ENCODE measurements at places on chromosomes 16 and 17.

GRCh38 chr16:83925095-83925905 lies 26.4 kb downstream of the MLYCD start:
- DNase-seq: no peak

- DNase-seq: no peak
Observed at GRCh38 chr17:40470932-40471828, 27.9 kb downstream of the IGFBP4 start.

- no peak for DNase-seq
Observed at GRCh38 chr17:44906763-44907728, 7.8 kb upstream of the EFTUD2 start.

- DNase-seq: no peak
Observed at GRCh38 chr16:84985079-84986065, 26.0 kb downstream of the ZDHHC7 start.

DNA sequence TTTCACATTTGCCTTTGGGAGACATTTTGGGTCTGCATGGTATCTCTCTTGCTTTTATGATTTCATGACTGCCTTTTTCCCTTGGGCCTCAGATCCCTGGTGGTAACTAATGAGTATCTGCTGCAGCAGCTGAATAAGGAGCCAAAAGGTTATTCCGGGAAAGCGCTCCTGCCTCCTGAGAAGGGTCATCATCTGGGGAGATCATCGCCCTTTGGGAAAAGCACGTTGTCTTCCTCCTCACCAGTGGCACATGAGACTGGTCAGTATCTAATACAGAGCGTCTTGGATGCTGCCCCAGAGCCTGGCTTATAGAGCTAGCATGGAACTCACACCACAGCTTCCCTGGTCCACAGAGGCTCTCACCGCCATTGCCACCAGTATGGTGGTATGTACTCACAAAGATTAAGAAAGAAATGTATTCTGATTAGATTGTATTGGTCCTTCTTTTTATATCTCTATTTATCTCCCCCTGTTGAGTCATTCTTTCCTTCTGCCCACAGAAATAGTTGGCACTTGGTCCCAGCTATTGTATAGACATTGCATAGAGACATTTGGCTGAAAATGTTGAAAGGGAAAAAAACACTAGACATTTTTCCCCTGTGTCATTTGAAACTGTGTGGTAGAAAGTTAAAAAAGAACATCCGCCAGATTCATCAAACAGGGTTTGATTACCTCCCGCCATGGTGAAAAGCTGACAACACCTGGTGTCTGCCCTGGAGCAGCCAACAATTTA lies 8.4 kb downstream of the TPPP3 start:
- no peak for DNase-seq

DNA sequence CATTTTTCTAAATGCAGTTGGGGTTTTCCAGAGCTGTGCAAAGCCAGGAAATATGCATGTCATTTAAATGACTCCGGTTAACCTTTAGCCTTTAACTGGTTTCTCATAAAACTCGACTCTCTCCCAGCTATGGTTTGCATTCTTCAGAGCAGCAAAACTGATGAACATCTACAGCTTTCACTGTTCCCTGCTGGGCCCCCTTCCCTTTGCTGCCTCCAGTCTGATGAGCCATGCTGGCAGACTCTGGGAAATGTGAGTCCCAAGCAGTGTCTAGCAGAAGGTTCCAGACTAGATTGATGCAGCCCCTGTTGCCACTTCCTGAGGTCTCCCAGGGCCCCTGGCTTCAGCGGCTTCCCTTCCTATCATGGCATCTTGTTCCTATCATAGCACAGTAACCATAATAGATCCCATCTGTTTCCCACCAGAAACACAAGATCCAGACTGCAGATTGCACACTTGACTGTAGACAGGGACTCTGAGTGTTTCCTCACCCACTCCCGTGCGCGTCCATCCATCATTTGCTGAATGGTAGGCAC lies 135.4 kb downstream of the CLEC16A start:
- no peak for DNase-seq

DNA sequence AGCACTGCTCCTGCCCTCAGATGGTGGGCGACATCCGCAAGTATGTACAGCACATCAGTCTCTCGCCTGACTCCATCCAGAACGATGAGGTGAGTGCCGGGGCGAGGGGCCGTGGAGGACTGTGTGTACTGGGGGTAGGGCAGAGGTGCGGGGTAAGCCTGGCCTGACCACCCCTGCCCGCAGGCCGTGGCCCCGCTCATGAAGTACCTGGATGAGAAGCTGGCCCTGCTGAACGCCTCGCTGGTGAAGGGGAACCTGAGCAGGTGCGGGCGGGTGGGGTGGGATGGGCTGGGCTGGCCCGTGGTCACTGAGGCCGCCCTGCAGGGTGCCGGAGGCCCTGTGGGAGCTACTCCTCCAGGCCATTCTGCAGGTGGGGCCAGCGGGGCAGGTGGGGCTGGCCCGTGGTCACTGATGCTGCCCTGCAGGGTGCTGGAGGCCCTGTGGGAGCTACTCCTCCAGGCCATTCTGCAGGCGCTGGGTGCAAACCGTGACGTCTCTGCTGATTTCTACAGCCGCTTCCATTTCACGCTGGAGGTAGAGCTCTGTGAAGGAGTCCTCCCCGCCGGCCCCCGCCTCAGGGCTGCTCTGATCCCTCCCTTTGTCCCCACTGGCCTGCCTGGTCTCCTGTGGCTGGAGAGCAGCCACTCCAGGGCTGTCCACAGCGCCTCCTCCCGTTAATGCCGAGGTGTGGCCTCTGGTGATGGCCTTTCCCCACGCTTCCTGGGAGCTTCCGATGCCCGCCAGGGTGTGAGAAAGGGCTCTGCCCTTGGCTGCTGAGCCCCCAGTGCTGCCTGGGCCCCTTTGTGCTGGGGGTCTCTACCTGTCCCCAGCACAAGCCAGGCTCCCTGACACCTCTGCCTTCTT lies 5.0 kb downstream of the TSR3 start:
- no peak for DNase-seq

DNA sequence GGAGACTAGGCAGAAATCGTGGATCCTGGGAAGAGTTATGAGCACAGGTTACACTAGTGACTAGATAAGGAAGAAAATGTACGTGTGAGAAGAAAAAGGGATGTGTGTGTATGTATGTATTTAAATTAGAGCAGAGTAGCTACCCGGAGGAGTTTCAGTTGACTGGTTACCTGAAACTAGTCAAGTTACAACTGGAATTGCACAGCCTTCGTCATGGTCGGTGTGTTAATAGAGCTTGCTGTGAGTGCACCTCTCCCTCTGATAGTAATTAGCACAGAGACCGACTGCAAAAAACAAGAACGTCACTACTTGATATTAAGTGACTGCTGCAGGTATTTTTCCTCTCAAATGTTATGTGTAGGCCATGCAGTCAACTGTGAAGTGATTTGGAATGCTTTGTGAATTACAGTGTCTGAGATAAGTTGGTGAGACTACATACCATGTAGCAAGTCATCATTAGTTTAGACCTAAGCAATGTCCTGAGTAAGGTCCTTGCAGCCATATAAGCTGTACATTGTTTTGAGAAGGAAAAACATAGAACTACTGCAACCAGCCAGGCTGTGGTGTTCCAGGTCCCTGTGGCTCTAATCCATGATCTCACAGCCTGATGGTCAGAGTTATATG lies 95.7 kb downstream of the WNT3 start:
- DNase-seq: no peak

DNA sequence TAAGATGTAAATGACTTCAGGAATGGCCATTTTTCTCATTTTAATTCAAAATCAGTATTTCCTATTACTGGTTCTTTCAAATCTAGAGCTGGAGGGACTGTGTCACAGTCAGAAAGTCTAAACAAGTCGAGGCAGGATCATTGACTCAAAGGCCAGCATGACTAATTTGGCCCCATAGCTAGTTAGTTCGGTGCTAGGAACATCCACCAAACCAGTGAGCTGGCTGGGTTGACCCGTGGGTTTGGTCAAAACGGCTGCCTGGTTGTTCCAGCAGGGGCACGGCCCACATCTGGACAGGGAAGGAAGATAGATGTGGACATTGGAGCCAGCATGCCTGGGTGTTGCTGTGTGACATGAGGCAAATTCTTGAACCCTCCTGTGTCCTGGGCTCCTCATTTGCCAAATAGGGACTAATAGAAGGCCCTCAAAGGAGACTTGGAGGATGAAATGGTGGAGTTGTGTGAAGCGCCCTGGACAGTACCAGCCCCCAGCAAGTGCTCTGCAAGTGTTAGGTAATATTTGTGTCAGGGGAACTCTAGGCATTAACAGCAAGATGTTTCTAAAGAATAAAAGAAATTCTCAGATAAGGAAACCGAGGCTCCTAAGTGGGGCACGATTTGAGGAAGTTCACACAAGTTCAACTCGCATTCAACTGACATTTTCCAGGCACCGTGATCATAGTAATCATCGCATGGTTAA lies 46.2 kb downstream of the MEOX1 start:
- no peak for DNase-seq

DNA sequence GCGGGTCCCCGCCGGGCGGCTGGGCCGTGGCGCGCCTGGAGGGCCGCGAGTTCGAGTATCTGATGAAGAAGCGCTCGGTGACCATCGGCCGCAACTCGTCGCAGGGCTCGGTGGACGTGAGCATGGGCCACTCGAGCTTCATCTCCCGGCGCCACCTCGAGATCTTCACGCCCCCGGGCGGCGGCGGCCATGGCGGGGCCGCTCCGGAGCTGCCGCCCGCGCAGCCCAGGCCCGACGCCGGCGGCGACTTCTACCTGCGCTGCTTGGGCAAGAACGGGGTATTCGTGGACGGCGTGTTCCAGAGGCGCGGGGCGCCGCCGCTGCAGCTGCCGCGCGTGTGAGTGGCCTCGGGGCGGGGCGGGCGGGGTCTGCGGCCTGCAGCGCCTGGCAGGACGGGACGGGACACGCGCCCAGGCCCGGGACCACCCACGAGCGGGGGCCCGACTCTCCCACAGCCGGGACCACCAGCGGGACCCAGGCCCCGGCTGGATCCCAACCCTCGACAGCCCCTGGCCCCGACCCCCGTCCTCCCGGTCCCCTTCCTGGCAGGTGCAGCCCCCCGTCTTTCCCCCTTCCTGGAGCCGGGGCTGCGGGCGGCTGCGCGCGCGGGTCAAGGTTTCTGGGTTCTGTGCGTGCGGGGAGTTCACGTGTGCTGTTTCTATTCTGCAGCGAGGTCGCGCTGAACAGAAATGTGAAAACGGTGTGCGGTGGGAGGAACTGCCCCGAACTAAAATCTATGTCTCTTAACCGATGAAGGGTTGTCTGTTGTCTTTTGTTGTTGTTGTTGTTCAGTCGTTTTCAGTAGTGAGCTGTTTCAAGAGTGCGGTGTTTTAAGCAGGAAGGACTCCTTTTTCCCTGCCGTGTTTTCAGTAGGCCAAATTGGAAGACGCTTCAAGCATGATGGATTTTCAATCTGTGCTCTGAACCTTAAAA lies 705 bp downstream of the FOXK2 start:
- peak; percentile 73 for DNase-seq

- DNase-seq: no peak
Observed at GRCh38 chr16:29962344-29962994, 590 bp downstream of the TMEM219 start.

GRCh38 chr16:30951750-30952149 lies 2.9 kb downstream of the ORAI3 start:
- no peak for DNase-seq

DNA sequence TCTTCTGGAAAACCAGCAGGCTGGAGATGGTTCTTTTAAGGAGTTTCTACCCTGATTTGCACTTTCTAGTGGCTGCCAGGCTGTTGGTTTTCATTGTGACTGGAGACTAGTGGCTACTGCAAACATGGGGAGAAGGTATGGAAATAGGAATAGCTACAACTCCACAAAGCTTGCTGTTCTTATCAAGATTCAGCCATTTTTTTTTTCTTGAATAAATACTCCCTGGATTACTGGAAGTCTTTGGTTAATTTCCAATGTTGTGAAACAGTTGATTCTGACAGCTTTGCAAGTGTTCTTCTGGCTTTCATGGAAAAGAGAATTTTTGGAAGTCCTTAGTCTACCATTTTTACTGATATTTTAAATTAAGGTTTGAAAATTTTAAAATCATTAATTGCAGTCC lies 277.7 kb downstream of the HS3ST3A1 start:
- DNase-seq: no peak

- DNase-seq: no peak
Observed at GRCh38 chr17:4364622-4365041, 1.8 kb downstream of the UBE2G1 start.

- no peak for DNase-seq
Observed at GRCh38 chr17:60169921-60170817, 20.4 kb downstream of the CA4 start.

GRCh38 chr17:78708510-78708973 lies 73.5 kb downstream of the CYTH1 start:
- DNase-seq: peak; percentile 63

GRCh38 chr16:23929856-23930255 lies 94.1 kb downstream of the PRKCB start:
- DNase-seq: no peak

- no peak for DNase-seq
Observed at GRCh38 chr17:11302401-11303186, 61.6 kb downstream of the SHISA6 start.

- no peak for DNase-seq
Observed at GRCh38 chr17:37546302-37546701, 56.6 kb downstream of the DUSP14 start.

- DNase-seq: no peak
Observed at GRCh38 chr17:8159032-8159400, 3.7 kb downstream of the VAMP2 start.

- DNase-seq: peak; percentile 46
Observed at GRCh38 chr17:80474961-80475909, 1.2 kb downstream of the NPTX1 start.

DNA sequence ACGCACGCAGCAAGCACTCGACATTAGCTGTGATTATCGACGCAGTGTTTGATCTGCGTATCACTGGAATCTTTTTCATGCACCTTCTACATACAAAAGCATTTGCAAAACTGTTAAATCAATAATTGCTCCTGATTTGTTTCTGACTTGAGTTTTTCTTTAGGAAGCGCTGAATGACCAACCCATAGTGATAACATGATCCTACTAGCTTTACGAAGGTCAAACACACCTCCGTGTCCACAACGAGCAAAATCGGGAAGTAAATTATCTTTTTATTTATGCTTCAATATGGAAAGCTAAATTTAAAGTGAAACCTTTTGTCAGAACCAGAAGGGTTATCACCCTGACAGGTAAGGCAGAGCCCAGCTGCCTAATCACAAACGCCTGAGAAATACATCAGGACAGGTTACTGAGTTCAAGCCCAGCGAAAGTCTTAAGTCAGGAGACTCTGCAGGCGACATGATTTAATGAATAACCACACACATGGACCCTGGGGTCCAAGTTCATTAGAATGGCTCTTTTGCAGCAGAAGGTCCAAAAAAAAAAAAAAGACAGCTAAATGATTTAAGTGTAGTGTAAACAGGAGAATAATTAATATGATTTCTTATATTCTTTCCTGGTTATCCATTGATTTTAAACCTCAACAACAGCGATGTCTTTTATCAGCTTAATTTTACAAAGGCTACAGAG lies 104.2 kb downstream of the ADCY9 start:
- no peak for DNase-seq

GRCh38 chr17:61794792-61795191 lies 68.5 kb downstream of the BRIP1 start:
- DNase-seq: no peak

Data from activated naive CD8-positive, alpha-beta T cell treated with anti-CD3 and anti-CD28 coated beads, Interleukin-2, amount 10 ng/mL, durations not matched to agents 7 days and 5 days (primary cell).